Stimulated activated CD4-positive, alpha-beta T cell treated with anti-CD3 and anti-CD28 coated beads, Interleukin-2, amount 100 ng/mL, for 24 hours (primary cell): ENCODE measurements at places on chromosomes 11 and 22.

DNA sequence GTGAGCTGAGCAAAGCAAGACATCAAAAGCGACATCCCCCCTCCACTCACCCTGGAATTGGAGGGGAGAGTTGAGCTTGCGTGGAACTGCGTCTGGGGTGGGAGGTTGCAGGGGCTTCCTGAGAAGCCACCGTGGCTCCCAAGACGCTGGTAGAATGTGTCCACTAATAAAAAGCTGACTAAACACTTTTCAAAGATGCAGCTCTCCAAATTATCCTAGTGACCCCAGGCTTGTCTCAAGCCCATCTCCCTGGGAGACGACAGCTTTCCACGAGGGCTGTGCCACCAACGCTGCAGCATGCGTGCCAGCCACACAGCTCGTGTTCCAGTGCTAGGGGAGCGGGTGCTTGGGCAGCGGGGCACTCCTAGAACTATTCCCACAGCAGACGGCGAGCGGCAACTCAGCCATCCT is 6.3 kb upstream of the GAL start:
- no peak for DNase-seq

DNA sequence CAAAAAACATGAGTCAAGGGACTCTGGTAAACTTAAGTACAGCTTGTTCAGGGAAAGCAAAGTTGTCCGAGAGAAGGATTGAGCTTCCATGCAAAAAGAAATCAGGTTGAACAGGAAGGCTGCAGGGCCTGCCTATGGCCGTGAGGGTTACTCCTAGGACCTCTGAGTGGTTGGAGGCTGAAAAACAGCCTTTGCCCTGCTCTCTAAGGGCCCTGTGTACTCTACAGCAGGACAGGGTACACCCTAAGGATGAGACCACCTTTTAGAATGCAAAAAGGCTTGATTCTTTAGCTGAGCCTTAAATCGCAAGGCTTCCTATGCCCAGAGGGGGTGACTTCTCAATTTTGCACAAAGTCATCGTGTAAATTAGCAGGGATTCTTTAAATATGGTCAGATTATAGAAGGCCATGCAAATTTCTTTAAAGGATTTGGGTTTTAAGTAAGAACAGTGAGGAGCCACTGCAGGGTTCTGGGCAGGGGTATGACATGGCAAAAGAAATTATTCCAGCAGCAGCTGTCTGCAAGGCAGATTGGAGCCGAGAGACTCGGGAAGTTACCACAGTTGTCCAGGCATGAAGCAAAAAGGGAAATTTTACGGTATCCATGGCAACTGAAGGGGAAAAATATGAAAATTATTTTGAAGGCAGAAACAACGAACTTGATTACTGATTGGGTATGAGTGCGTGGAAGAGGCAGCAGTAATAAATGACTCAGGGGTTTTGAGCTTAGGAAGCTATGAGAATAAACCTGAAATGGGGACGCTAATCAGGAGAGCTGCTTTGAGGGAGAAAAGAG is 91.8 kb downstream of the FAM76B start:
- no peak for DNase-seq

DNA sequence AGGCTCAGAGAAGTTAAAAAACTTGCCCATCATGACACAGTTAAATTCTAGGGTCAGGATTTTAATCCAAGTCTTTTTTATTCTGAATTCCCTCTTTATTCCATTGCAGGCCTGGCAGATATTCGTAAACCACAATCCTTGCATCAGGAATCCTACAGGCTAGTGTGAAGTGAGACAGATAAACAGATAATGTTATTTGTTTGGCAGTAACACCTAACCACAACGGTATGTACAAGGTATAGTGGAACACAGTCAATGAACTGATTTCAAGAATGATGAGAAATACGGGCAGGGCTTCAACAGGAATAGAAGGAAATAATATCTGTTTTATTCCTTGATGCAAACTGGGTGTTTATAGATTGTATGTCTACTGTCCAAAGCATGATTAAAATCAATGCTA is 32.0 kb upstream of the NARS2 start:
- no peak for DNase-seq

DNA sequence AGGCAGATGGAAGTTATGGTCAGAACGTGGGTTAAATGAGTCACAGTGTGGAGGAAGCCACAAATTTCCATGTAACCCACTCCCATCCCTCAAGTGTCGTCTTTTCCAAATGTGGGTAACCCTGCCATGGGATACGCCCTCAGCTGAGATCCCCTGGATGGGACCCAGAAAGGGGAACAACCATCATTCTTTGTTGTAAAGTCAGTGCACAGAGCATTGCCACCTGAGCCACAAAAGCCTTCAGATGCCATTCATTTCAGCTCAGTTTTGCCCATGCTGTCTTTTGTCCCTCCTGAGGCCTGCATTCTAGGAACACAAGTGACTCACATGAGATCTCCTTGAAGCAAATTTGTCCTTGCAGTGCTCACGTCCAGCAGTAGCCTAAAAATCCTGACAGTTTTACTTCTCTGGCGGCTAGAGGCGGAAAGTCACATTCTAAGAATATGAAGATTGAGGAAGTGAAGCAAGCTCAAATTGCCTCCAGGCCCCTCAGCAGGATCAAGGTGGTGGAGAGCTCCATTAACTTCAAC is 30.6 kb downstream of the MMP13 start:
- no peak for DNase-seq

DNA sequence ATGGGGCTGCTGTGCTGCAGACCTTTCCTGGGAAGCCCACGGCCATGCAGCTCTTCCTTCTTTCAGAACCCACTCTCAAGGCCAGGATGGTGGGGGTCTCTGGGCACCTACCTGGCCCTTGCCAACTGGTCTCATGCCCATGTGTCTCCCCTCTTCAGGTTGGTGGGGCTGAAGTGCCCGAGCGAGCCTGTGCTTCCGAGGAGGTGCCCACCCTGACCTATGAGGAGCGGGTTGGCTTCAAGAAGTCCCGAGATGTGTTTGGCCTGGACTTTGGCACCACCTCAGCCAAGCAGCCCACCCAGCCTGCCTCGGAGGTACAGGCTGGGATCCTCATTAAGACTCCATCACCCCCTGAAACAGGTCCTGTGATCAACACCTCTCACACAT is 9.9 kb downstream of the THAP7 start:
- DNase-seq = no peak

GRCh38 chr22:43776081-43776670 is 35.9 kb downstream of the EFCAB6 start:
- no peak for DNase-seq

DNA sequence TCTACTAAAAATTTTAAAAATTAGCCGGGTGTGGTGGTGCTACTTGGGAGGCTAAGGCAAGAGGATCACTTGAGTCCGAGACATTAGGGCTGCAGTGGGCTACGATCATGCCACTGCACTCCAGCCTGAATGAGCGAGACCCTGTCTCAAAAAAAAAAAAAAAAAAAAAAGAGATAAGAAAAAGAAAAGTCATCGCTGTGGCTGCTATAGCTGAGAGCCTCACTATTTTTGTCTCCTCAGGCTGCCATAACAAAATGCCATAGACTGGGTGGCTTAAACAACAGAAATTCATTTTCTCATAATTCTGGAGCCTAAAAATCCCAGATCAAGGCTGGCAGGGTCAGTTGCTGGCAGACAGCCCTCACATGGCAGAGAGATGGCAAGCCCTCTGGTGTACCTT is 30.1 kb upstream of the DEPDC7 start:
- no peak for DNase-seq

GRCh38 chr22:27456696-27457503 is 344.7 kb downstream of the MN1 start:
- DNase-seq = no peak

GRCh38 chr11:29448246-29448877 is 568.5 kb downstream of the KCNA4 start:
- DNase-seq = no peak

GRCh38 chr11:61963282-61964057 is 4.0 kb downstream of the FTH1 start:
- no peak for DNase-seq

DNA sequence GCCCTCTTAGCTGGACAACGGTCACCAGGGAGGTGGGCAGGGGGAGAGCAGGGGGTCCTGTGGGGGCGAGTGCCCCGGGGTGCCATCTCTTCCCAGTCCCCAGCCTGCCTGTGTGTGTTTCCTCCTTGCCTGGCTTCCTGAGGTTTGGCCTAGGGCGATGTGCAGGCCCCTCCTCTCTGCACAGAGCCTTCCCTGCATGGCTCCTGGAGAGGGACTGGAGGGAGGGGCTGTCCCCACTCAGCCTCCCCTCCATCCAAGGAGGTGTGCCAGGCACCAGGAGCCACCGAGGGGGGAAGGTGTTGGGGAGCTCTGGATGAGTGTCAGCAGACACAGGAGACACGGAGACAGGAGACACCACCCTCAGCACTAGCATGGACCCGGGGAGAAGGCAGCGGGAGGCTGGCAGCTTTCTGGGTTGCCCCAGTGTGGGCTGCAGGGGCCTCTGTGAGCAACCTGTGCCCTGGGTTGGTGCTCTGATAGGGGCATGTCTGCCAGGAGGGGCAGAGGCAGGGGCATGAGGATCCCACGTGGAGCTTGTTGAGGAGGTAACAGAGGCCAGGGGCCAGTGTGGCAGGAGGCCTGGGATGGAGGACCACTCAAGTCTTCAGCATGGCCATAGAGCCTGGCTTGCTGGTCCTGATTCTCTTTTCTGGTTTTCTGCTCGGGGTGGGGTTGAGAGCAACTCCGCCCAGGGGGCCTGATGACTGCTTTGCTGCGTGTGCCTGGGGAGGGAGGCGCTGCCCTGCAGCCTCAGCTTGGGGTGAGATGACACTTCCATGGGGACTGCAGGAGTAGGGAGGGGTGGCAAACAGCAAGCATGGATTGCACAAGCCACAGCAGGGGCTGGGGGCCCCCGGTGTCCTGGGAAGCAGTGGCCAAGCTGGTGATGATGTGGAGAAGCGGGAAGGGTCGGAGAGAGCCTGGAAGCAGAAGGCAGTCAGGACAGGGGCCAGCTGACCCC is 78.8 kb downstream of the ST3GAL4 start:
- DNase-seq = no peak

DNA sequence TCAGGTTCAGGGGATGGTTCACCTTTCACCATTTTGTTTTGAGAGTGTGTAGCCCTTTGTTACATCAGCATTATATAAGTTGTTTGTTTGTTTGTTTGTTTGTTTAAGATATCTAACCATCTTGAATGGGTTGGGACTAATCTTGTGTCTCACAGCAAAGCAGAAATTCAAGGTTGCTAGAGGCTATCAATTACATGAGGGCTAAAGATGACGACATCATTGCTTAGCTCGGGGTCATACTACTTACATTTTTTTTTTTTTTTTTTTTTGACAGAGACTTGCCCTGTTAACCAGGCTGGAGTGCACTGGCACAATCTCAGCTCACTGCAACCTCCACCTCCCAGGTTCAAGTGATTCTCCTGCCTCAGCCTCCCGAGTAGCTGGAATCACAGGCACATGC is 87.1 kb upstream of the XKR3 start:
- no peak for DNase-seq

DNA sequence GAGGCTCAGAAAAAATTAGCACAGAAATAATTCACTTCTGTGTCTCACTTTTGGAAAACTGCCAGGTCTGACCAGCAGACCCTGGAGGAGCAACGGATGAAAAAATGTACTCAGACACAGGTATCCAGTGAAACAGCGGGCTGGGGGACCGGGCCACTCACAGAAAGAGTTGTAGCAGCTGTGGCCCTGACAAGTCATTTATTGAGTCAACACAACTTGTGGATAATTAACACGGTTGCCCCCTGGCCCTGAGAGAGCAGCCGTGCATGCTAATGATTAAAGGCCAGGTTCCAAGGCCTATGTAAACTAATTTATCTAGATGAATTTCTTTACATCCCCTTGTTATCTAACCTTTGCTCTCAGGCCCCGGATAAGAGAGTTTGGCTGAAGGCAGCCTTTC is 131.3 kb downstream of the AASDHPPT start:
- no peak for DNase-seq

- no peak for DNase-seq
Measured at GRCh38 chr11:94504689-94505293, 7.5 kb upstream of the C11orf97 start.

DNA sequence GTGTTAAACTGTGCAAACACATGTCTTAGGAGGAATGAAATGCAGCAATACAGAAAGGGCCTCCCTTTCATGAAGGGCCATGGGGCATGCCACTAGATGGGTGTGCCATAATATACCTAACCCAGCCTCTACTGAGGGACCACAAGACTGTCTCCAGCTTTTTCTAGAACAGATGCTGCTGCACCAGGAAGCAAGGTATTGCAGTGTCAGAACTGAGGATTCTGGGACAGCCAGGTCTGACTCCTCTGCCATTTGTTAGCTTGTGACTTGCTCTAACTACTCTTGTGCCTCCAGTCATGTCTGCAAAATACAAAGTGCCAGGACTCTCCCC is 53.2 kb downstream of the HIRA start:
- no peak for DNase-seq

DNA sequence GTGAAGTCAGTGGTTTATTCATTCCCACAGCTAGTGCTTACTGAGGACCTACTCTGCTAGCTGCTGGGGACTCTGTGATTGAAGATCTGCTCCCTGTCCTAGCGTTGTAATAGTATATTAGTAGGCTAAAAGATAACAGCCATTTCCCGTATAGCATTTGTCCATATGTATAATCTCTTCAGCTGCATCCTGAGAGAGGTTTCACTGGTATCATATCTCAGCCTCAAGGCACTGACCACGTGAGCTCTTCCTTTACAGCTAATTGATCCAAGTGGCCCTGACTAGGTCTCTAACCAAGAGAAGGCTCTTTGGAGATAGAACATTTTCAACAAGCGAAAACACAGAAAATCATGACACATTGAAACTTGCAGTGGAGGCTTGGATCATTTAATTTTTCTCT is 110.2 kb downstream of the APIP start:
- no peak for DNase-seq

- DNase-seq = no peak
Measured at GRCh38 chr11:71407356-71407755, 40.8 kb downstream of the DHCR7 start.

- DNase-seq = no peak
Measured at GRCh38 chr11:72738199-72739141, 13.7 kb downstream of the ARAP1 start.

DNA sequence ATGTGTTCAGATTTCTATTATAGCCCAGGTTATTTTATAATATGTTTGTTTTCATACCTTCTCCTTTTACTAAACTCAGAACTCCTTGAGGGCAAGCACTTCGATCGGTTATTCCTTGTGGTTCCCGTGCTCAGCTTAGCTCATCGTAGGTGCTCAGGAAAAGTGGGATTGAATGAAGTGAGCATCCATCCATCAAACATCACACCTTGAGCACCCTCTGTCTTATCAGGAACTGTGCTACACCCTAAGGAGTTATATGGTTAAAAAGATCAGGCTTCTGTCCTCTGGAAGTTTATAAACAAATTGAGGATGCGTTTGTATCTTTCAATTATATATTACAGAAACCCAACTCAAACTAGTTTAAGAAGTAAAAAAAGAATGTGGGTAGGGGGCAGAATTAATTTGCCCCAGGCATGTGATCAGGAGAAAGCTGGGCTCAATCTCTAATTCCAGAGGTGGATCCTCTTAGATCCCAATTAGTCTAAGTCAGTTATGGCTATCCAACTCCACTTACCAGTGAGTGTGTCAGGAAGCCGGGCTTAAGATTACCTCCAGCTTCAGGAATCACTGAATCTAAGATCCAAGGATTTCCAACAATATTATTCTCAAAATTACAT is 59.9 kb upstream of the RRAS2 start:
- DNase-seq = no peak

- no peak for DNase-seq
Measured at GRCh38 chr11:34501500-34501899, 12.1 kb downstream of the ELF5 start.

- no peak for DNase-seq
Measured at GRCh38 chr11:105968021-105968697, 53.9 kb downstream of the MSANTD4 start.
